Upper lobe of right lung (tissue), 1 donor: ENCODE measurements at places on chromosomes 6 and 20. TPM values are rescaled to one million over a fixed set of nuclear protein-coding genes. Genes with fewer than 3 reads are reported as not detected.
A peak's percentile ranks its signal among the peaks of the same experiment; 100 is the strongest.

- H3K36me3 ChIP-seq: no peaks in the 10 kb centered on the region
- H3K27me3 ChIP-seq: no peaks in the 10 kb centered on the region
- no peaks in the 10 kb centered on the region for H3K4me1 ChIP-seq
Measured at GRCh38 chr6:105097288-105097687, 82.5 kb downstream of the POPDC3 start.

The SUMO4 gene
- 2.5 TPM for total RNA-seq

The DEFB114 gene
- total RNA-seq: not detected

GRCh38 chr6:27757307-27757706, 154.9 kb downstream of the OR2B2 start:
- peaks cover 9% of the 10 kb centered on the region for H3K4me1 ChIP-seq
- peak overlapping the region; percentile 43 for H3K4me3 ChIP-seq
- peaks cover 20% of the 10 kb centered on the region for H3K27me3 ChIP-seq
- peak; percentile 73 for DNase-seq
- H3K27ac ChIP-seq: no peak overlapping the region
- H3K36me3 ChIP-seq: no peaks in the 10 kb centered on the region

GRCh38 chr6:137305691-137306090, 86.5 kb upstream of the IFNGR1 start:
- peaks cover 12% of the 10 kb centered on the region for H3K4me1 ChIP-seq
- no peak overlapping the region for H3K27ac ChIP-seq
- no peaks in the 10 kb centered on the region for H3K27me3 ChIP-seq
- H3K36me3 ChIP-seq: no peaks in the 10 kb centered on the region
- DNase-seq: no peak

GRCh38 chr6:56528412-56528841, 114.3 kb downstream of the DST start:
- H3K27ac ChIP-seq: no peak overlapping the region
- no peak overlapping the region for H3K4me3 ChIP-seq
- no peaks in the 10 kb centered on the region for H3K4me1 ChIP-seq
- DNase-seq: no peak
- peaks cover 63% of the 10 kb centered on the region for H3K36me3 ChIP-seq

The GINM1 gene
- 50.8 TPM for total RNA-seq

DNA sequence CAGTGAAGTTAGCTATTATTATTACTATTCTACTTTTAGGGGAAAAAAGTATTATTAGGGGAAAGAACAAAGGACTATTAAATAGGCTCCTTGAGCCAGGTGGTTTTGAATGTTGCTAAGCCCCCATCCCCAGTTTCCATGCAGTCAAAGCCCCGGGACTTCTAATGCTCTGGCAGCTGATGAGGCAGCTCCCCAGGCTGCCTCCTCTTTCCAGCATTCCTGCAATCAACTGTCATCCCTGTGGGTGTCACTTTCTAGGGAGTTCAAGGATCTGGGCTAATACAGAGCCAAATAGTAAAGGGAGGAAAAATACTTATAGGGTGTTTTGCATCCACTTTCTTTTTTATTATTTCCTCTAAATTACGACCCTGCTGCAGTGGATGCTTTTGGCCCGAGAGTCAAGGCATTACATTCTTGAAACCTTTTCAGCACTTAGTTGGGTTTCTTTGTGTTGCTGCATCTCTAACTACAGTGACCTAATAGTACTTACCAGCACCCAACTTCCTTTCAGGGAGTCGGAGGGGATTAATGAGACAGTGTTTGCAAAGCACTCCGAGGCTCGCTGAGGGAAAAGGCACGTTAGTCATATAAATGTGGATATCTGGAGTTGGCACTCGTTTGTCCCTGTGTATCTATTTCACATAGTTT, 303.9 kb upstream of the MAP3K7 start:
- no peaks in the 10 kb centered on the region for H3K36me3 ChIP-seq
- no peak for DNase-seq
- H3K27ac ChIP-seq: no peak overlapping the region
- H3K27me3 ChIP-seq: no peaks in the 10 kb centered on the region
- no peaks in the 10 kb centered on the region for H3K4me1 ChIP-seq

The BEND6 gene
- 1.2 TPM for total RNA-seq

The TRIM15 gene
- total RNA-seq: not detected

- H3K4me3 ChIP-seq: peak overlapping the region; percentile 23
- no peak for DNase-seq
- H3K27me3 ChIP-seq: peaks cover 4% of the 10 kb centered on the region
- H3K36me3 ChIP-seq: no peaks in the 10 kb centered on the region
- no peaks in the 10 kb centered on the region for H3K4me1 ChIP-seq
Measured at GRCh38 chr20:53162251-53162835, 190.2 kb downstream of the TSHZ2 start.

GRCh38 chr20:58111310-58112016, 117.0 kb downstream of the ANKRD60 start:
- no peaks in the 10 kb centered on the region for H3K36me3 ChIP-seq
- no peak overlapping the region for H3K27ac ChIP-seq
- H3K4me1 ChIP-seq: no peaks in the 10 kb centered on the region

The BFSP1 gene
- 2.7 TPM for total RNA-seq

DNA sequence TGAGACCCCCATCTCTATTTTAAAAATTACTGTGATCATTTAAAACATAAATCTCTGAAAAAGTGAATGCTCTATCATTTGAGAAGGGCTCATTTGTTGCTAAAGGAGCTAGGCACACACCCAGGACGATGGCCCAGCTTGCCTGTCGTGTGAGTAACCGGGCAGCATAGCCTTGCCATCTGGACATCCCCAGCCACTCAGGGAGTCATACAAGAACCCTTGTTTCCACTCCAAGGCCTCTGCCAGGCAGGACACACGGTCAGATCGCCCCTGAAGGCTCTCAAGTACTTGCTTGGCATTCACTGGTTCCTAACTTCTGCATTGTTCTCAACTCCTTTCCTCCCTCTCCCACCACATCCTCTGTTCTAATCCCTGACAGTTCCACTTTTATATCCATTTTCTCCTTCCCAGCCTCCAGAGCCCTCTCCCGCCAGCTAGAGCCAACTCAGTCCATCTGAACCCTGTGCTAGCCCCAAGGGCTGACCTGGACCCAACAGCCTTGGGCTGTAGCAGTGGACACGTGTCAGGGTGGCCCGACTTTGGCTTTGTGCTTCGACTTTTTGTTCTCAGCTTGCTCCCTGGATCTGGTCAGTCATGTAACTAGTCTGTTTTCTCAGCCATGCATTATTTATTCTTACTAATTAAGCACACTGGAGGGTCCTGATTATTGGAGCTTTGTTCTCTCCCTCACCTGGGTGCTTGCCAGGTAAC, 15.7 kb upstream of the EZR start:
- no peak overlapping the region for H3K4me3 ChIP-seq
- no peaks in the 10 kb centered on the region for H3K27me3 ChIP-seq
- H3K36me3 ChIP-seq: no peaks in the 10 kb centered on the region

- peaks cover 10% of the 10 kb centered on the region for H3K4me1 ChIP-seq
- DNase-seq: no peak
- H3K4me3 ChIP-seq: peak overlapping the region; percentile 46
- peak overlapping the region; percentile 47 for H3K27ac ChIP-seq
- H3K27me3 ChIP-seq: peaks cover 47% of the 10 kb centered on the region
- H3K36me3 ChIP-seq: no peaks in the 10 kb centered on the region
Measured at GRCh38 chr20:32051720-32052089, 337 bp upstream of the HCK start.

DNA sequence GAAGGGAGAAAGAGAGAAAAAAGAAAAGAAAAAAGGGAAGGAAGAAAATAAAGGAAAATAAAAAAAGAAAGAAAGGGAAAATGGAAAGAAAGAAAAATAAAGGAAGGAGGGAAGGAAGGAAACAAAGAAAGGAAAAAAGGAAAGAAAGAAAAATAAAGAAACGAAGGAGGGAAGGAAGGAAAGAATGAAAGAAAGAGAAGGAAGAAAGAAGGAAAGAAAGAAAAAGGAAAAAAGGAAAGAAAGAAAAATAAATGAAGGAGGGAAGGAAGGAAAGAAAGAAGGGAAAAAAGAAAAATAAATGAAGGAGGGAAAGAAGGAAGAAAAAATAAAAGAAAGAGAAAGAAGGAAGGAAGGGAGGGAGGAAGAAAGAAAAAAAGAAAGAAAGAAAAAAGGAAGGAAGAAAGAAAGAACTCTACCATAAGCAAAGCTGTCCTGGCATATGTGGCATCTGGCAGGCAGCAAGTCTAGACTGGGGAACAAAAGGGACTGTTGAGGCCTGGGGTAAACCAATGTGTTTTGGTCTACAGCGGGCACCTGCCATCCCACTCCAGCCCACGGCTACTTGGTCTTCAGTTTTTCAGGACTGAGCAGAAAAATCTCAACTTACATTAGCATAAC, 86.9 kb downstream of the TFAP2C start:
- H3K27me3 ChIP-seq: no peaks in the 10 kb centered on the region
- H3K27ac ChIP-seq: no peak overlapping the region
- H3K4me1 ChIP-seq: no peaks in the 10 kb centered on the region
- H3K36me3 ChIP-seq: no peaks in the 10 kb centered on the region
- no peak overlapping the region for H3K4me3 ChIP-seq

The COL21A1 gene
- total RNA-seq: 15.6 TPM
